Stimulated activated CD8-positive, alpha-beta memory T cell treated with anti-CD3 and anti-CD28 coated beads, Interleukin-2, amount 100 ng/mL, for 1 hour (primary cell): ENCODE measurements at places on chromosomes 3 and 15.

GRCh38 chr15:33780011-33780768 lies 188.1 kb upstream of the CHRM5 start:
- DNase-seq, result no peak

- DNase-seq, result no peak
Measured at GRCh38 chr15:61184431-61184830, 44.7 kb downstream of the RORA start.

DNA sequence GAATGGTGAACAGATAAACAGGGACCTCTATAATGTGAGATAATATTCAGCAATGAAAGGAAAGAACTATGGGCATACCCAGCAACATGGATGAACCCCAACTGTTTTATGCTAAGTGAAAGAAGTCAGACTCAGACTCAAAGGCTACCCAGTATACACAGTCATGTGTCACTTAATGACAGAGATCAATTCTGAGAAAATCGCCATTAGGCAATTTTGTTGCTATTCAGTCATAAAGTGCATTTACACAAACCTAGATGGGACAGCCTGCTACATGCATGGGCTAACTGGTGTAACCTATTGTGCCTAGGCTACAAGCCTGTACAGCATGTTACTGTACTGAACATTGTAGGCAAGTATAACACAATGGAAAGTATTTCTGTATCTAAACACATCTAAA lies 76.5 kb downstream of the B3GNT5 start:
- no peak for DNase-seq

DNA sequence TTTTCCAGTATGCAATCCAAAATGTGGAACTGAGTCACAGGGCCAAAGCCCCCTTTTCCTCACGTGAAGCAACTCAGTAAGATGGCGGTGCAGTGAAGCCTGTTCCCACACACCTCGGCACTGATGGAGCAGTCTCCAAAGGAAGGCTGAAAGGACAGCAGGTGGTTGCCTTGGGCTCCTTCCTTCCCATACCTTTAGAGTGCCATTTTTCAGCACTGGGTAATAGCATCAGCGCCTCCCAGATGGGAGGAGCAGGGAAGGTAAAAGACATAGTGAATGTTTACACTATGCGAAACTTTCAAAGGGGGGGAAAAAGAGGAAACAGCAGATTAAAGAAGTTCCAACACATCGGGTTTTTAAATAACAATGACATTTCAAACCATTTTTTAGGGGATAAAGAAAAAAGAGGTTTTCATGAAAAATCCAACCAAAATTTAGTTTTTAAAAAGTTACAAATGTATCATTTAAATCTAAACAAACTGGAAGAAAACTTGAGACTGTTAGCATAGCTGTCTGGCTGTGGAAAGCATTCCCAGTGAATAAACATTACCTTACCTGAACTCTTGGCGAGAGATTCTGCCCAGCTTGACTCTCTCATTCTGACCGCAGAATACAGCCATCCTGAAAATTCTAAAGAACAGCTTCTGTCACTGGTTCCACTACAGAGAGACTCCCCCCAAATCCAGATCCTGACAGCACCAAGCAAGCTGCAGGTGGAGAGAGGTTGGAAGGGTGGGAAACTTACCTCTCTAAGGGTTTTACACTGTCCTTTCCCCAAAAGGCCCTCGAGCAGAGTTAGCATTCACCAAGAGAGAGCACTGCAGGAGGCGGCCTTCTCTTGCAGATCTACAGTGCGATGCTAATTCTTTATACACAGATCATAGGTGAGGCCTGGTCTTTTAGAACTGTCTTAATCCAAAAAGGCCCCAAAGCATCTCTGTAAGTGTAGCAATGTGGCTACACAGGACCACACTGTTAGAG lies 32.6 kb downstream of the ABCC5 start:
- DNase-seq, result no peak

GRCh38 chr3:21745966-21746365 lies 5.0 kb downstream of the ZNF385D start:
- no peak for DNase-seq

GRCh38 chr15:31371520-31372240 lies 45.0 kb downstream of the KLF13 start:
- DNase-seq, result no peak

GRCh38 chr3:45957586-45957985 lies 14.3 kb downstream of the CXCR6 start:
- no peak for DNase-seq

DNA sequence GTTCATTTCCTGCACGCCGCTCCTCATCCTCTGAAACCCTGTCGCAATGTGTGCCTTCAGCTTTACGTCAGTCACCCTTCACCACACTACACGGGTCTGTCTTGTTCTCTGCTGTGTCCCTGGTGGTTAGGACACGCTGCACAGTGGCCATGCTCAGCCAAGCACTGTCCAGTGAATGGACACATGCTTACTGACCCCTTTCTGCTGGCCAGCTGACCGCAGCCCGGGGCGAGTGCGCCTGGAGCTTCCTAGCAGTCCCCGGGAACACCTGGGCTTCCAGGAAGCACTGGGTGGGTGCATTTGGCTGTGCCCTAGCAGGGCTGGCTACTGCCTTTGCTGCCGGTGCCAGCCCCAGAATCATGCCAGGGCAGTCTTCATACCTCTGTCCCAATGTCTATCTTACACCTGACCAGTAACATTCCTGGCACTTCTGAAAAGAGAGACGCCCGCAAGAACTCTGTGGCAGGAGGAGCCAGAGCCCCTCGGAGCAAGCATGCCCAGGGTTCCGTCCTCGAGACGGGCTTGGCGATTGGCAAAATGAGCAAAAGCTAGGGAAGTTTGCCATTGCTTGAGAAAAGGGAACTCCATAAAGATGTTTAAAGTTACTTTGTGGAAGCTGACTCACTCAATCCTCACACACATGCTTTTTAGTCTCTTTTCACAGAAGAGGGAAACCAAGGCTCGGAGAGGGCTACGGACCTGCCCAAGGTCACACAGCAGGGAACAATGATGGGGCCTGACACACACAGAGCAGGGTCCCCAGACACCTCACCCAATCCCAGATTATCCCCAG lies 15.7 kb upstream of the ZXDC start:
- no peak for DNase-seq

DNA sequence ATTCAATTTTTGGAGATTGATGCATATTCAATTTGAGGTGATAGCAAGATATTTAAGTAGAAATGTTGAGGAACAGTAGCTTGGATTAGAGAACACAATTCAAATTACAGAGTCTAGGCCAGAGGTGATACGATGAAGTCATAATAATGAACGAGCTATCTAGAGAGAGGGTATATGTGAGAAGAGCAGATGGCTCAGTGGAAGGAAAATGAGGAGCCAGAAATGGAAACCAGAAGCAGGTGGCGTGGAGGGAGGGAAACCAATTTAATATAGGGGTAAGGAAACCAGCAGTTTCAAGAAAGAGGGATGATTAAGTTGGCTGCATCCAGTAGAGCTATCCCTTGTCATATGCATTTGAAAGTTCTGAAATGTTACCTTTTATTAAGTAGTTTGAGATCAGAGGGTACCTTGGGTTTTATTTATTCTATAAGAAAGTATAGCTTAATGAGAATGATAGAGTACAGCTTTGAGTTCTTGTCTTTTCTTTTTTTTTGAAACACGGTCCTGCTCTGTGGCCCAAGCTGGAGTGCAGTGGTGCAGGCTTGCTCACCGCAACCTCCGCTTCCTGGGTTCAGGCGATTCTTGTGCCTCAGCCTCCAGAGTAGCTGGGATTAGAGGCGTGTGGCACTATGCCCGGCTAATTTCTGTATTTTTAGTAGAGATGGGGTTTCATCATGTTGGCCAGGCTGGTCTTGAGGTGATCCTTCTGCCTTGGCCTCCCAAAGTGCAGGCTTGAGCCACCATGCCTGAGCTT lies 22.1 kb downstream of the NCK1 start:
- DNase-seq, result no peak

- no peak for DNase-seq
Measured at GRCh38 chr3:32347343-32348125, 44.1 kb upstream of the CMTM7 start.
